ENCODE measurements at places on chromosomes 11 and 22.

- DNase-seq, result no peak
These were observed 11.3 kb upstream of the OR9Q2 start for GRCh38 chr11:58177409-58178054.

DNA sequence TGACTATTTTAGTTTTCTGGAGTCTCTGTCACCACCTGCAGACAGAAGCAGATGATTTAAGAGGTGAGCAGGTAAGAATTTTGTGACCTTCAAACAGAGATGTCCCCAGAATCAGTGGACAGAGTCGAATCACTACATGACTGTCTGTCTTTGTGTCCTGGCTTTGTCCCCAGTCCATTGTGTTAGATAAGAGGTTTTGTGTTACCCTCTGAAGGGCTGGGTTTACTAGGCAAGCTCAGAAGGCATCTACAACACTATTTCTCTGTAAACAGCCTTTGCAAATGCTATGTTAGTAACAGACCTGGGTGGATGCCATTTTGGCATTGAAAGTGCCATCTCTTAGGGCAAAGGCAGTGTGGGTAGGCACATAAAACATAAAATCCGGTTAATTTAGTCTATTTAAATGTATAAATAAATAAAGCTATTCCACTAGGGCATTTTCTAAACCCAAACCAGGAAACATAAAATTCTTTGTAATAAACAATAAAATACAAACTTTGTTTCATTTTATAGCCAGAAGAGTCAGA lies 40.3 kb upstream of the CADM1 start:
- peak; percentile 25 for DNase-seq

DNA sequence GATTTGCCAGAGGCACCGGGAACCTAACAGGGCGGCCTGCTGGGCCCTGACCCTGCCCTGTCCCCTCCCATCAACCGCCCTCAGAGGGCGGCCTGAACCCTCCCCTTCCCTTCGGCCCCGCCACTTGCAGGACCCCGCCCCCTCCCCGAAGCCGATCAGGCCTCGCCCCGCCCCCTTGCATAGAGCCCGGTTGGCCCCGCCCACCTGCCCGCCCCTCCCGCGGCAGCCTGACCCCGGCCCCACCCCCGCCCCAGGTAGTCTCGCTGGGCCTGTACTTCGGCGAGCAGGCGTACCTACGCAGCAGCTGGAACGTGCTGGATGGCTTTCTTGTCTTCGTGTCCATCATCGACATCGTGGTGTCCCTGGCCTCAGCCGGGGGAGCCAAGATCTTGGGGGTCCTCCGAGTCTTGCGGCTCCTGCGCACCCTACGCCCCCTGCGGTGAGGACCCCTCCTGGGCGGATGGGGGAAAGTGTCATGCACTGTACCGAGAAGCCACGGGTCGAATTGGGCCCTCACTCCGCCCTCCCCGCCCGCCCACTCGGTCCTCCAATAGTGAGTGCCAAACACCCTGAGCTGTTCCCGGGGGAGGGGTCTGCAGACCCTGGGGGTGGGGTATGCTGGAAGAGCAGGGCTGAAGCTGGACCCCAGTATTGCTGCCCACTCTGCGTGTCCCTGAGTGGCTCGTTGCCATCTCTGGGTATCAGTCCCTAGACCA lies 94.1 kb downstream of the CACNA1I start:
- DNase-seq, result no peak

DNA sequence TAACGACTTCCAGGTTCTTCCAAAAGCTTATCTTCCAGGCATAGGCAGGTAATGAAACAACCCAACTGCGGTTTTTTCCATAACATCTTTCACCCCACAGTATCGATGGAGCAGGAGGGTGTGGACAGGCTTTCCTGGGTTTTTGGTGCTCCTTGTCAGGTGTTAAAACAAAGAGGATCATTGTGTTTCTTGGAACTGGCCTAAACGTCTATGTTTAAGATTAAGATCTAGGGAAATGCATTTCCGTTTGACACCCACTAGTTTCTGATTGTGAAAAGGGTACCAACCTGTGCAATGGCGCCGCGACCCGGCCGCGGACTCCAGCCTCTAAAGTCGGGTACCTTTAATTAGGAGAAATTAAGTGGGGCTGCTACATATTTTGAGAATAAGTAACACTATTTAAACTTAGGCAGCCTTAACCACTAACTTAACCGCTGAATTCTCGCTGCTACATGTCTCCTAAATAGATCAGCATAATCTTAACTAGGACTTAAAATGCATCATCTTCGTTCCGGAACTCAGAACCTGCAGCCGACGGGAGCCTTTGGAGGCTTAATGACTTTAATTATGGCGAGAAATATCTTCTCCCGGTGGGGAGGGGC lies 31.5 kb downstream of the C22orf31 start:
- no peak for DNase-seq

- no peak for DNase-seq
These were observed 140.8 kb downstream of the CCDC81 start for GRCh38 chr11:86515297-86516094.

DNA sequence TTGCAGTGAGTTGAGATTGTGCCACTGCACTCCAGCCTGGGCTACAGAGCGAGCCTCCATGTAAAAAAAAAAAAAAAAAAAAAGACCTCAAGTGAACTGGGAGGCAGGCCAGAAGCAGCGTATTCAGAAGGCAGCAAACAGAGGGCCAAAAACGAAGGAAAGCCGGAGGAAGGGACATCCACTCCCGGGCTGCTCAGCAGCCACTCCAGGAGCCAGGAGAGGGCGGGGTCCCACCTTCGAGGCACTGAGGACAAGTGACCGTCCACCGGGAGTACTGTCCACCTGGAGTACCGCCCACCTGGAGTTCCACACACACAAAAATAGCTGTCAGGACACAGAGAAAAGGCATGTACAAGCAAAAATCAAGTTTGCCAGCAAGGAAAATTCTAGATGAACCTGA lies 5.5 kb downstream of the TOLLIP start:
- DNase-seq, result no peak

DNA sequence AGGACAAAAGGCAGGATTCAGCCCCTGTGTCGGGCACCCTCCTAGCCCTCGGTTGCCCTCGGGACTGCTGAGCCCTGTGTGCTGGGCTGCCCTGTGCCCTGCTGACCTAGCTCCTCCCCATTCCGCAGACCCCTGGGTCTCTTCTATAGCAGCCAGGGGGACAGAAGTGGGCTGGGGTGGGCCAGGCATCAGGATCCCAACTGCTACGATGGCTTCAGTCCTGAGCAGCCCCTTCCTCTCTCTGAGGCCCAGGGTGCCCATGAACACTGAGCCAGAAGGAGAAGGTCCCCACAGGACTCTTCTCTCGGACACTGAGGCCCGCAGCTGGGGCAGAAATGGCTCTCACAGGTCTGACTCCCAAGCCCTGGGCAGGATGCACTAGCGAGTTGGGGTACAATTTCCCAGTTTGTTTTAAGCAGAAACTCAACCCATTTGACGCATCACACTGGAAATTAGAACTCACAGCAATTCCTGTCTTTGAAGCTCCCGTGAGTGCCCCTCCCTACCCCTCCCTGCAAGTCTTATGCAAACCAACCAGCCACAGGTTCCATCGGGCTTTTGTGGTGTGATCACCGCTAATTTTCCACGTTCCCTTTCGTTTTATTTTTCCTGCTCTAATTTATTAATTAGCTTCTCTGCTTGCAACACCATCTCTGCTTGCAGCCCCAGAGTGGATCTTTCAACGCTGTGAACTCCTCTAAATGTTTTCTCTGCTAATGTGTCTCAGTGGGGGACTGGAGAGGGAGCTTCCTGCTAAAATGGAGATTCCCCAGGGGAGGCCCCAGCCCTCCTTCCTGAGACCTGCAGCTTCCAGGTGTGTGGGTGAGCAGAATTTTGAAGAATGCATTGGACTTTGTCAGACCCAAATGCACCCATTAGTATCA lies 56.7 kb downstream of the PHF21B start:
- DNase-seq, result no peak

DNA sequence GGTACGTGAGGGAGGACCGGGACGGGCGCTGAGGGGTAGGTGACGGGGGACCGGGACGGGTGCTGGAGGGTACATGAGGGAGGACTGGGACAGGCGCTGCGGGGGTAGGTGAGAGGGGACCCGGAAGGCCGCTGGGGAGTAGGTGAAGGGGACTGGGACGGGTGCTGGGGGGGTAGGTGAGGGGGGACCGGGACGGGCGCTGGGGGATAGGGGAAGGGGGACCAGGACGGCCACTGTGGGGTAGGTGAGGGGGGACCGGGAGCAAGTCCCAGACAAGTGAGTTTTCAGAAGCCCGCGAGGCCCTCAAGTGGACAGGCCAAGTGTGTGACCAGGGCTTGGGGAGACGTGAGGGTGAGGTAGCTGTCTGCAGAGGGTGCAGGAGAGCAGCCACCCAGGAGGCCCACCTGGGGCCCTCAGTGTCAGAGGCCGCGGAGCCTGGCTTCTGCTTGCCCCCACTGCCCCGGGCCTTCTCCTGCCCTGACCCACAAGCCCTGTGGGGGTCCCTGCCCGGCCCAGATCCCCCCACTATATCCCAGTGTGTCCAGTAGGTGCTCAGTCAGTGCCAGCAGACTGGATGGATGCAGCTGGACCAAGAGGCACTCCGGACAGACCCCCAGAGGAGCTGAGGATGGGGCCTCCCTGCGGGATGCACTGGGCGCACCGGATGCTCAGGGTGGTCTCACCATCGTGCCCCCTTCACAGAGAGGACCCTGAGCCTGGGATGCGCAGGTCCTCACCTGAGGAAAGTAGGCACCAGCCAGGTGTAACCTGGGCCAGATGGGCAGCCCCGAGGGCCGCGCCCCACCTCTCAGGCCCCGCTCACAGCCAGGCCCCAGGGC lies 44.2 kb upstream of the TH start:
- no peak for DNase-seq

- DNase-seq, result no peak
These were observed 1357.3 kb upstream of the TENM4 start for GRCh38 chr11:80798174-80798573.

GRCh38 chr11:12343526-12343925 lies 33.8 kb upstream of the PARVA start:
- DNase-seq, result no peak

DNA sequence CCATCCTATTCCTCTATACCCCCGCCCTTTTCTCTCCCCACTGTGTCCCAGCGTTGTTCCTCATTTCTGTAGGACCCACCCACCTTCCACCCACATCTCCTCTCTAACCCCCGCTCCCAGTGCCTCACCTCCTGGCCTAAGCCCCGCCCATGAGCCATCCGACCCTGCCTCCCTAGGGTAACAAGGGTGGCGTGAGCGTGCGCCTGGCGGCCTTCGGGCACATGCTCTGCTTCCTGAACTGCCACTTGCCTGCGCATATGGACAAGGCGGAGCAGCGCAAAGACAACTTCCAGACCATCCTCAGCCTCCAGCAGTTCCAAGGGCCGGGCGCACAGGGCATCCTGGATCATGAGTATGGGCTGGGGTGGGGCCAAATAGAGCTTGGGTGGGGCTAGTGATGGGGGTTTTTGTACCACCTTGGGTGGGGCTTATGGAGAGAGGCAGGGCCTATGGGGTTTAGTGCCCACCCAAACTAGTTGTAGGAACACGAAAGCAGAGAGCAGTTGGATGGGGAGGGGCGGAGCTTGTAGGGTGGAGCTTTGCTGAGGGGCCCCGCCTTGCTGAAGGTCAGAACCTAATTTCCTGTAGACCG lies 4.5 kb downstream of the INPP5J start:
- DNase-seq, result no peak

DNA sequence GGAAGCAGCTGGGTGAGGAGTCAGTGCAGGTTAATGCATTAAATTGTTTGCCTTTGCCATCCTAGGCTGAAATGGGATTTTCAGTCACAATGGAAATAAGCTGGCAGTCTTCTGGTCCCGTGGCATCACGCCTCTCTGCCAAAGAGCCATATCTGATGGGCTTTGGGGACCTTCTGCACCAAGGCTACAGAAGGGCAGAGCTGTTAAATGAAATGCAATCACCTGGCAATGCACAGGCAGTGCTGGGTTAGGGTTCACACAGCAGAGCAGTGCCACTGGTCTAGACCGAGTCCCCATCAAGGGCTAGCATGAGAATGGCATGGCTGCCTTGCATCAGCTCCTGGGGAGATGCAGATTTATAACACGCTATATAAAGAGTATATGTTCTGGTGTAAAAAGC lies 749.2 kb downstream of the NTM start:
- peak; percentile 48 for DNase-seq

GRCh38 chr11:76071090-76071489 lies 135.2 kb downstream of the WNT11 start:
- DNase-seq, result no peak

GRCh38 chr11:27291954-27292636 lies 70.9 kb downstream of the CCDC34 start:
- DNase-seq, result no peak

DNA sequence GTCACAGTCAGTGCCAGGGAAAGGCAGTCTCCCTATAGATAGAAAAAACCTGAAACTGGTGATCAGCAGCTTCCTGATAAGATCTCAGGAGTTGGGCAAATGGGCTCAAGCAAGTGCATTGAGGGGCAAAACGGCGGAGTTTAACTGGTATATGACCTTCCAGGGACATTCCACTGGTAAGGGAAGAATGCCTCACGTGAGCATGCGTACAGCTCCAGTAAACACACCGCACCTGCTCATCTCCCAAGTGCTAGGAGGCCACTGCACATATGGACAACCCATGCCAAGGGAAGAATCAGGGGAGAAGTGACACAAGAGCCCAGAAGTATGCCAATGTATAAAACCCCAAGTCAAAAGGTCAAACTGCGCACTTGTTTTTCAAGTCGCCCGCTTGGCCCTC lies 11.6 kb downstream of the HEPHL1 start:
- no peak for DNase-seq

- DNase-seq, result no peak
These were observed 7.8 kb upstream of the GRAMD4 start for GRCh38 chr22:46612341-46612903.

DNA sequence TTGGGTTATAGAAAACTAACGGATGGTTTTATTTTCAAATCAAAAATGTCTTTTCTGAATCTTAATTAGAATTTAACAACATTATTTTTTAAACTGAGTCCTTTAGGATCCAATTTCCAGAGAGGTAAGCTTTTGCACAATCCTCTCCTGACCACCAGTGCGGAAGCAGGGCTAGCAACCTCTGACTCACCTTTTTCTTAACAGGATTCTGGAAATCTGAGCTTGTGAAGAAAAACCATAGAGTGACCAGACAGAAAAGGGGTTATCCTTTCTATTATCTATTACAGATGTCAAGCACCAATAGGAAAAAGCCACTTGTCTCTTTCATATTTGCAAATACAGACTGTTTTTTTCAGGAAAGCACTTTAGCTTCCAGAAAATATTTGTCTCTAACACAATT lies 25.3 kb downstream of the ALG9 start:
- no peak for DNase-seq

- no peak for DNase-seq
These were observed 11.0 kb downstream of the CRELD2 start for GRCh38 chr22:49929211-49929979.
